OCI-M1 (cell line): ENCODE measurements at places on chromosomes 1 and 21.

DNA sequence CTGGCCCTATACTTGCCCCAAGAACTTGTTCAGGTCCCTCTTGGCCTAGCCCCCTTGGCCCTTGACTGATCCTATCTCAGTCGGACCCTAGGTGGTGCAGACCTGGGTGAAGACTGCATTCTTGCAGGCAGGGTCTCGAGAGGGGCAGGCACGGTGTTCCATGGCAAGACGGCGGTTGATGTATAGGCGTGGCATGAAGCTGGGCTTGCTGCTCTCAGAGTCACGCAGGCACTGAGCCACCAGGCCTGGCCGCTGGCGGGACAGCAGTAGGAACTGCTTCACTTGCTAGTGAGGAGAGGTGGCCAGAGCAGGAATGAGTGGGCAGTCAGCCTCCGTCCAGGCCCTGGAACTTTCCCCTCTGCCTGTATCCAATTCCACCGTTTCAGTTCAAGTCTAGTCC, 3.8 kb downstream of the HECTD3 start:
- no peak for DNase-seq

GRCh38 chr21:37452227-37452626, 85.7 kb downstream of the DYRK1A start:
- no peak for DNase-seq

- peak; percentile 52 for DNase-seq
These were observed 72.8 kb downstream of the XCL2 start for GRCh38 chr1:168470901-168471431.

- no peak for DNase-seq
These were observed 56.9 kb downstream of the UBR4 start for GRCh38 chr1:19153169-19153568.

DNA sequence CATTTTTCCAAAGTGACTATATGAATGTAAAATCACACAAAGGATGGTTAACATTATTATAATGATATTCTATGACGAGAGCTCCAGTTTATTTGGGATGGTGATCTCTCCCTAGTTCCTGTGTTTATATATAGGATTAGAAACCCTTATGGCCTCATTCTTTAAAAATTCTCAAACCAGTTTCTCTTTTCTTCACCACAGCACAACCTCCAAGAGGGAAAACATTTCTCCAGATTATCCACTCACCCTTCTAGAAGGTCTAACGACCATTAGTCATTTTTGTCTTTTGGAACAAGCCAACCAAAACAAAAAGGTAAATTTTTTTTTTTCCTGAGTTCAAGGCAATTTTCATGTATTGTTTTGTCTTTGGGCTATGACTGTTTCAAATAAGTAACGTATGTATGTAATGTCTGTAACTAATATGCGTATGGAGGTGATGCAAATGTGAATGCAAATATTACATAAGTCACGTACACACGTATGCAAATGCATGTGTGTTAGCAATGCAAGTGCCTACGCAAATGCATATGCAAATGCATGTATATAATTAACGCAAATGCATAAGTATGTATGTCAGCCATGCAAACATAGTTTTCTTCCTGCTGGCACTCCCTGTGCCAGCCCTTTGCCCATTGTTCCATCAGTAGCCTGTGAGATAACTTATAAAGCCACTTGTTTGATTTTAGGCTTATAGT, 72.5 kb upstream of the MORC3 start:
- no peak for DNase-seq

DNA sequence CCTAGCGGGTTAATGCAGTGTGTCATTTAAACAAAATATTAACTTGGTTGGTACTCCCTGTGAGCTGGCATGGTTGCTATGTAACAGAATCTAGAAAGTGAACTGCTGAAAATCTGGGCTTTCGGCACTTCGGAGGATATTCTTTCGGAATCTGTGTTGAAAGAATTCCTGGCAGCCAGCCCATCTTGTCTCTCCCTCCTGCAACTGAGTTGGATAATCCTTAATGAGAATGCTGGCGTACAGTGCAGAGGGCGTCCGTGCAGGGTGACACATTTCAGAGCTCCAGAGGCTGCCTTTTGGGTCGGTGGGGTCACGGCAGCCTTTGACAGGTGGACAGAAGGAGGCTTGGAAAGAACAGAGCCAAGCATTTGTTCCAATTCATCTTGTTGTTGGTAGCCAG, 3.7 kb downstream of the KAZN start:
- no peak for DNase-seq

GRCh38 chr1:162386292-162387225, 5.0 kb downstream of the C1orf226 start:
- peak; percentile 92 for DNase-seq

GRCh38 chr1:29387210-29387609, 150.9 kb downstream of the PTPRU start:
- no peak for DNase-seq

DNA sequence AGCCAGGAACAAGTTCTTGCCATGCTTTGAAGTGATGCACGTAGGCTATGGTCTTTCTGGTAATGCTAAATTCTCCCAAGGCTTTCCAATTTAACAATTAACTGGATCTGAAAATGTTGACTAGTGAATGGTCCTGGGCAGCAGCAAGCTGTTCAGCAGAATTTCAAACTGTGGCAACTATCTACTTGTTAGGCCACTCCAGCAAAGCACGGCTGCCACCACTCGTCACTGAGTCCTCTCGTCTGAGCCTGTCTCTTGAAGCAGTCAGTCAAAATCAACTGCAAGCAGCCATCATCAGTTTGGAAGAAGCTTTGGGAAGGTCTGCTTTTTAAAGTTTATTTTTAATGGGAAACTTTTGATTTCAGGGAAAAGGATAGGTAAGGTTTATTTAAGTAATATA, 6.1 kb downstream of the FLVCR1 start:
- no peak for DNase-seq

GRCh38 chr21:17472182-17472581, 40.7 kb upstream of the CXADR start:
- DNase-seq = no peak

DNA sequence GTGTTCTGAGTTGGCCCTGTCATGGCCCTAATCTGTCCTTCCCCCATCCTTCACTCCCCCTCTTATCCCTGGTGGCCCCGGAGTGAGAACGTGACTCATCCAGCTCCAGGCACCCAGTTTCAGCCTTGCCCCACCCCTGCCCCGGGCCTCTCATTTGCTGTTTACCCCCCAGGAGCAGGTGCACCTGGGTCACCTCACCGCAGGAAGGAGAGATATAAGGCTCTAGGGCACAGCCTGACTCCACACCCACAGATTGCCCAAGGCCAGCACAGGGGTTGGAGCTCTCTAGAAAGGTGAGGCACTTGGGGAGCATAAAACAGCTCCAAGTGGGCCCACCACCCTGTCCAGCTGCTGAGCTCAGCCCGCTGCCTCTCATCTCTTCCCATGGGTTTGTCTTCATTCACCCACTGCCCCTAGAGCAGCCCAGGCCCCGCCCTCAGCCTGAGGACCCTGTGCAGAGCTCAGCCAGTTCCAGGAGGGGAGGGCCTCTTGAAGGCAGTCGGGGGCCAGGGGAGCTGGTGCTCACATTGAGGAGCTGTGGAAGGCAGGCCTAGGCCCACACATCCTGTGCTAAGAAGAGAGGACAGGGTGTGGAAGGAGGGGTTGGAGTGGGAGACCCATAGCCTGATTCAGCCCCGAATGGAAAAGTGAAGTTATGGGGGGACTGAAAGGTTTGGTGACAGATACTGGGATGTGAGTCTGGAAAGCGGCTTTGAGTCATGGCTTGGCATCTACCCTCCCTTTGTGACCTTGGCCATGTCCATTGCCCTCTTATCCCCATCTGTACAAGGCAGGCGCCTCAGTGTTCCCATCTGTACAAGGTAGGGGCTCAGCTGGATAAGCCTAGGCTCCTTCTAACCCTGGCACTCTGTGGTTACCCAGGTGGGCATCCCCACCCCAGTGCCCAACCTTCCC, 16.1 kb upstream of the GPR37L1 start:
- no peak for DNase-seq

- DNase-seq = peak; percentile 6
These were observed 6.6 kb downstream of the UBIAD1 start for GRCh38 chr1:11279630-11280029.

- no peak for DNase-seq
These were observed 208.0 kb upstream of the DEPDC1 start for GRCh38 chr1:68704800-68705443.

DNA sequence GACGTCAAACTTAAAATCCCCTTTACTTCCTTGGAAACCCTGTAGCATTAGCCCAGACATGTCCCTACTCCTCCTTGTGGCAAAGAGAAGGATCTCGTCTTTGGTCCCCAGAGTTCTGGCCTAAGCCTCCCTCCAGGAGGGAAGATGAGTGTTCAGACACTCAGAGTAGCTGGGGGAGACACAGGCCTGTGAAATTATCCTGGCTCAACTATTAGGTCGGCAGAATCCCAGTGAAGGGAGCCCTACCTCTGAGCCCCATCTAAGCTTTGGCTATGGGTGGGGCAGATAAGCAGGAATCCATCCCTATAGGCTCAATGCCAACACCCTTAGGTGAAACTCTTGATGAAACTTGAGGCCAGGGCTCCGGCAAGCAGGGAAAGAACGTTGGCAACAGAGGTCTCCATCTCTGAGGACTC, 1.7 kb upstream of the SFN start:
- no peak for DNase-seq

DNA sequence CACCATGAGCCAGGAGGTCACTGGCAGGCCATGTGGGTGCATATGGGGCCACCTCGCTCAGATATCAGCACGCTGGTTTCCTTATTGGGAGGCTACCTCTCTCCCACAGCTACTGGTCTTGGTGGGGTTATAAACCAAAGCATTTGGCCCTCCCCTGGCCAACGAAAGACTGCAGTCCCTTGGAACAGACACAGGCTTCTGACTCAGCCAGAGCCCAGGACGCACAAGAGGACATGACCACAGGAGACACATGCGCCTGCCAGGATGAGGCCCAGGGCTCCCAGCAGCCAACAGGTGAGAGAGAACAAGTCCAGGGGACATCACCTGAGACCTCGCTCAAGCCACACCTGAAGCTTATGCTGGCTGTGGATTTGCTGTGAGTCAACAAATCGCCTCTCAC, 13.8 kb downstream of the NPHP4 start:
- DNase-seq = no peak

GRCh38 chr1:24111996-24112779, at the start of gene MYOM3:
Gene MYOM3, minus strand, starts transcription at chr1:24112135. Its CDS starts 3,499 bp downstream, at chr1:24108636.
- DNase-seq = peak; percentile 81

- DNase-seq = no peak
These were observed 185.4 kb downstream of the DYRK1A start for GRCh38 chr21:37551993-37552355.

GRCh38 chr1:154955718-154956543, at the start of gene PBXIP1:
Gene PBXIP1, minus strand, starts transcription at chr1:154956099. Its CDS starts 2,378 bp downstream, at chr1:154953721.
- DNase-seq = peak; percentile 97

DNA sequence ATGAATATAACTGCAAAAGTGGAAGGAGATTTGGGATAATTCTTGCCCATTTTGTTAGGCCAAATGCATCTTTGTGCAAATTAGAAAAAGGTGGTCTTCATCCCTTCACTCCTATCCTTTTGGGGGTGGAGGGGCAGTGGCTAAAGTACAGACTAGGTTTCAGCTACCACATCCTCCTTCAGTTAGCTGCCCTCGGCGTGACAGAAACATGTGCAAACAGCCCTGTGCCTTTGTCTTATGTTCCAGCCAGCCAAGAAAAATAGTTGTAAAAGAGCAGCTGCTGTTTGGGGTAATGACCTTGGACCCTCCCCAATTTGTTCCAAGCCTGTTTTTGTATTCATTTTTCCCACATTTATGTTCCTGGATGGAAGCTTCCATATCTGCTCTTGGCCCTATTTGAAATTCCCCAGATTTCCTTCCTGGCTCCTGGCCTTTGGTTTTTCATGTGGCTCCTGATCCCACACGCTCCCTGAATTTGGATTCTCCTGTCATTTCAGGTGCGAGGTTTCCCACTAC, 8.3 kb upstream of the LGALS8 start:
- no peak for DNase-seq

DNA sequence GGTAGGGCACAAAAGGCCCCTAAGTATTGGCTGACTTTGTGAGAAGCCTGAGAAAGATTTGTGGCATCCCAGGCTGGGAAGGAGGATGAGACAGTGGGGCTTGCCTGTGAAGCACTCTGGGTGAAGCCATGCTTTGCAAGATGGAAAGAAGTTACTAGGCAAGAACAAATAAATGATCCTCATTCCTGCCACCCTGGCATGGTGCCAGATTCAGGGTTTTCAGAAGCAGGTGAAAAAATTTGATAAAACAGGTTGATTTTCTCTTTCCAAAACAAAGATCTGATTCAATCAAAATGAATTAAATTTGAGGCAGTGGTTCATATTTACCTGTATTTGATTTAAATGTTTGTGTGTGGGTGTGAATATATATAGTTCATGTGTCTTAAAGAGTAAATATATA, 386.9 kb upstream of the PROX1 start:
- DNase-seq = no peak

DNA sequence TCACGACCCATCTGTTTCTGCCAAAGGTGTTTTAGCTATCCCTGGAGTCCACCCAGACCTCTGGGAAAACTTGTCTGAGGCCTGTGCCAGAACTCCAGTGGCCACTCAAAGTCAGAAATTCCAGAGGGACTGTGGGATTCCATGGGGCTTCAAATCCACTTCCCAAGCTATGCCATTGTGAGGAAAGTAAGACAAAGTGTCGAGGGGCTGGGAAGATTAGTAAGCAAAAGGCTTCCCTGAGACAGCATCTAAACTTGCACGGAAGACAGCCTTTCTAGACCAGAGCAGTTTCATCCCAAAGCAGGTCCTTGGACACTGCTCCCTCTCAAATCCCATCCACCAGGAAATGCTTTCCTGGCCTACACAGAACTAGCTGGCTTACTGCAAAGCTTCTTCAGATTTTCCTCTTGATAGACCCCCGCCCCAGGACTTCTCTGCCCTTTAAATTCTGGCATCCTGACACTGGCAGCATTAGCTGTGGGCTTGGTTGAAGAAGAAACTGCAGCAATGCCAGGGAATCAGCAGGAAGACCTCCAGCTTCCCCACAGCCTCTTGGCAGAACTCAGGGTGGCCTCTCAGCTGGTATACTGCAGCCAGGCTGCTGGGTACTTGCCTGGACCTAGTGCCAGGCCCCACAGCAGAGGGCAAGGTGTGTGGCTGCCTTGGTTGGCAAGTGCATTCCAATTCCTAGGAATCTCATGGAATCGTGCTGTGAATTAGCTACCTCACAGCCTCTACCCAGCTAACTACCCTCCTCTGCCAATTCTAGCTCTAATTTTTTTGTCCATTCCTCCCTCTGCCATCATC, 27.3 kb upstream of the LMX1A start:
- DNase-seq = no peak

DNA sequence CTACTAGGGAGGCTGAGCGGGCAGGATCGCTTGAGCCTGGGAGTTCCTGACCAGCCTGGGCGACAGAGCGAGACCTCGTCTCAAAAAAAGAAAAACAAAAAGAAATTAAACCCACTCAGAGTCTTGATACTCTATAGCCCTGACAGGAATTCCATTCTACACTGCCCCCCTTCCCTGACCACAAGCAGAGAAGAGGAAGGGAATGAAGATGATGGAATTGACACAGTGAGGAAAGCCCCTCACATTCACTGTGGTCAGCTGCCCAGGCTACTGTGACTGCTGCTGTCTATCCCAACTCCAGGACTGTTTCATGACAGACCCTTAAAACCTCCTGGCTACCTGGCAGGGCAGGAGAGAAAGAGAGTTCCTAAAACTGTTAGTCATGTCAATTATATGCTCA, 12.1 kb downstream of the LIN9 start:
- DNase-seq = no peak
